Osteoblast (primary cell): ENCODE measurements at places on chromosomes 2 and 18. TPM values are rescaled to one million over a fixed set of nuclear protein-coding genes. Genes with fewer than 3 reads are reported as not detected.

RBKS gene
- 1.1 and 2.1 TPM in 2 replicates for total RNA-seq

DDX18 gene
- 44.2 and 44.5 TPM in 2 replicates for total RNA-seq

DSEL gene
- total RNA-seq, result 119 and 157 TPM in 2 replicates

KCNE4 gene
- total RNA-seq, result 37.6 and 40.4 TPM in 2 replicates

STPG4 gene
- total RNA-seq, result 0.59 and 0.72 TPM in 2 replicates

CTNNA2 gene
- 0.29 TPM in 1 of 2 replicates, not detected in the other for total RNA-seq

GALNT13 gene
- total RNA-seq, result under 0.01 and 0.36 TPM in 2 replicates

ABCG5 gene
- total RNA-seq, result not detected in 2 replicates

RGPD4 gene
- under 0.01 TPM in 1 of 2 replicates, not detected in the other for total RNA-seq

ANTXR1 gene
- total RNA-seq, result 123 and 134 TPM in 2 replicates

ABCG8 gene
- not detected in 2 replicates for total RNA-seq

EFR3B gene
- total RNA-seq, result 0.72 and 0.88 TPM in 2 replicates

KANSL1L gene
- total RNA-seq, result 37.7 and 38.0 TPM in 2 replicates

SLC20A1 gene
- 96.3 and 131 TPM in 2 replicates for total RNA-seq

ZC3H15 gene
- 71.7 and 71.9 TPM in 2 replicates for total RNA-seq

UCN gene
- total RNA-seq, result 0.36 and 1.2 TPM in 2 replicates

SLC8A1 gene
- 77.2 and 82.9 TPM in 2 replicates for total RNA-seq
